Esophagus squamous epithelium (tissue), 5 donors: ENCODE measurements at places on chromosomes 5 and 9.

- no peak for DNase-seq
These were observed 258.5 kb downstream of the AGTPBP1 start for GRCh38 chr9:85483208-85483607.

- no peak for DNase-seq
These were observed 191.8 kb downstream of the SLF1 start for GRCh38 chr5:94810281-94810680.

DNA sequence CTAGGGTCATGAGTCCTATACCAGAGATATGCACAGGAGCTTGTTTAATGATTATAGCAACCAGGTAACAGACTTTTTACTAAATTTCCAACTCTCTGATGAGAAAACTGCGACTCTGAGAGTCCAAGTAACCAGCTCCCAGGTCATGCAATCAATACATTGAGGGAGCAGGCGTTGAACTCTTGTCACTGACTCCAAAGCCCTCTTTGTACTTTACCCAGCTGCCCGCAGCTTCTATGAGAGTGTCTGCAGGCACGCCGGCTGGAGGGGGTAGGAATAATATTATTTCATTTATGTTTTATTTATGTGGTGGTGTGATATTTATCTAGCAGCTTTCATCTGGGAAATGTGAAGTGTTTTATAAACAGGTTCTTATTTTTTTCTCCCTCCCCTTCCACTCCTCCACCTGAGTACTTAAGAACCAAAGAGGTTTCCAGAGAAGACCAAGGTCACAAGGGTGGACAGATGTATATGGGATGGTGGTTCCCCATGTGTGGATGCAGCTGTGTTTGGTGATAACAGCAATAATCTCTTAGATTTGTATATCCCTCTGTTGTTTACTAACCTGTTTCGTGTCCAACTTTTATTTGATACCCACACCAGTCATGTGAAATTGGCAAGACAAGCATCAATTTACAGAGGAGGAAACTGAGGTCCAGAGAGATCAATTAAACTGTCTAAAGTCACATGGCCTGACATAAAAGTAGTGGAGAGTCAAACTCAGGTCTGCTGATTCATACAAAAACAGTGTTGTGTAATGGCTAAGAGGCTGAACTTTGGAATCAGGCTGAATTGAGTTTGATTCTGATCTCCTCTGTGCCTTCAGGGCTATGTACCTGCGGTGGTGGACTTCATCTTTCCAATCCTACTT, 140.2 kb upstream of the TRIM32 start:
- no peak for DNase-seq

GRCh38 chr5:11166923-11167322, 405.9 kb upstream of the DAP start:
- no peak for DNase-seq

DNA sequence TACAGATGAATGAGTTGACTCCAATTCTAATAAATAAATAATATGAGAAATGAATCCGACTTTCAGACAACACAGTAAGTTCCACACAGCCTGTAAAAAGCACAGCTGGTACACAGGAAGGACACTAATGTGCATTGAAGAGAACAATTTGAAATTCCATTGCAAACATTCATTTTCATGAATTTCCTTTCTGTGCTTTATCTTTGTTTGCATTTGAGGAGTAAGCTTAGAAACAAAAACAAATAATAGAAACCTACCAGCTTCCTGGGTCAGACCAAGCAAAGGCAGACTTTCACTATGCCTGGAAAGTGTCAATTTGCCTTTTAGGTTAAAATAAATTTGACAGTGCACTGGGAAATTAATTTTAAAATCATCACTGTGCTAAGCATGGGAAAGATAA, 143.8 kb upstream of the VLDLR start:
- no peak for DNase-seq

DNA sequence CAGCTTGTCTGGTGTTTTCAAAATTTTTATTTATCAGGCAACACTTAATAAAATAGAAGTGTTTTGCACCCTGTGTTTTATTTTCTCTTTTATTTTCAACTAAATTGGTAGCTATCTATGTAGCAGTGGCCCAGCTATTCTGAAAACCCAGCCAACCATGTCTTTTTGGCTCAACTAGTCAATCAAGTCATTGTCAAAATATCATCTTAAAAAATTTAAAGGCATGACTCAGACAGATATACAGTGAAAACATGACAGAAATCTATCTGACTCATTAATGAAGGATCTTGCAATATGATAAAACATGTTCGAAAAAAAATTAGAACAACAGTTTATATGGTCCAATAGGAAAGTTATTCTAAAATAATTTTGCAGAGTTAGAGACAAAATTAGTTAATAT, 75.1 kb downstream of the HSD17B4 start:
- DNase-seq: no peak

GRCh38 chr5:1104327-1105006, 7.4 kb downstream of the SLC12A7 start:
- no peak for DNase-seq

GRCh38 chr5:68288707-68289134, 73.2 kb downstream of the PIK3R1 start:
- DNase-seq: no peak

GRCh38 chr9:120942186-120943001, 15.8 kb upstream of the TRAF1 start:
- no peak for DNase-seq

DNA sequence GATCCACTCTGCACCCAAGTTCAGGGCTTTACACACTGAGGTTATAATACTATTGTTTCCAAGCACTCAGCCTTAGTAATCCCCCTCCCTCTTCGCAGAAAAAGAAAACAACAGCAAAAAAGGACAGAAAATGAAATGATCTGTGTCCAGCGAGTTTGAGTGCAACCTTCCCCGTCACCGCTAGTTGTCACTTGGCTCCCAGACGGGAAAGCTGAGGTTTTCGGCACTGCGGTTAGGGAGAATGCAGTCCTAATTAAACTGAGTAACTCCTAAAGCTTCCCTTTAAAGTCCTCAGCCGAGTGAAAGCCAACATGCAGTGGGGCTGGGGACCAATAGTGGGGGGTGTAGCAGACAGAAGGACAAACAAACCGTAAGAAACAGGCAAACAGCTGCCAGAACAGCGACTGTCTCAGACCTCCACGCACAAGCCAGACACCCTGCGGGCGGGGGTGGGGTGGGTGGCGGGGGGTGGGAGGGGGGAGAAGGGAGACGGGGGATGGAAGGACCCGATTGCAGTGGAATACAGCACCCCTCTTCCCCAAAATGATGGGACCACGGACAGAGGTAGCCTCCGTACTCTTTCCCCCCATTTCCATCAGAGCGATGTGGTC, 680 bp downstream of the GLRA1 start:
- no peak for DNase-seq

GRCh38 chr5:140273401-140273877, 29.5 kb downstream of the PFDN1 start:
- no peak for DNase-seq
